G401 (cell line): ENCODE measurements at places on chromosomes 4 and X.

DNA sequence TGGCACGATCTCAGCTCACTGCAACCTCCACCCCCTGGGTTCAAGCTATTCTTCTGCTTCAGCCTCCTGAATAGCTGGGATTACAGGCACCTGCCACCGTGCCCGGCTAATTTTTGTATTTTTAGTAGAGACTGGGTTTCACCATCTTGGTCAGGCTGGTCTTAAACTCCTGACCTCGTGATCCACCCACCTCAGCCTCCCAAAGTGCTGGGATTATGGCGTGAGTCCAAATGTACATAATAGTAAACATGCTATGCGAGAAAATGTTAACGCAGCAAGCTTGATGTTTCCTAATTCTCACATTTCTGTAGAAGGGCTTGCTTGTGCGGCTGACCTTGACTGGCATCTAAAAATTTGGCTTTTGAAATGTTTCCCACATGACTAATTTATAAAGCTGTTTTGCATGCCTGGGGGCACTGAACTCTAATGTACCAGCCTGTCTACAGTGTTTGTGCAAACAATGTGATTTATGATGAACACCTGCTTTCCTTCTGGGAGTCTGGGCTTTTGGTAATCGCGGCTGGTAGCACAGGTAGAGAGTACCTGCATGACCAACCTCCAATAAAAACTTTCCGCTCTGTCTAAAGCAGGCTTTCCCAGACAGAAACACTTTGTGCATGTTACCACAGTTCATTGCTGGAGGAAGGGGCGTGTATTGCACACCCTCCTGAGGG lies 216.8 kb downstream of the IL15 start:
- no peak for DNase-seq

DNA sequence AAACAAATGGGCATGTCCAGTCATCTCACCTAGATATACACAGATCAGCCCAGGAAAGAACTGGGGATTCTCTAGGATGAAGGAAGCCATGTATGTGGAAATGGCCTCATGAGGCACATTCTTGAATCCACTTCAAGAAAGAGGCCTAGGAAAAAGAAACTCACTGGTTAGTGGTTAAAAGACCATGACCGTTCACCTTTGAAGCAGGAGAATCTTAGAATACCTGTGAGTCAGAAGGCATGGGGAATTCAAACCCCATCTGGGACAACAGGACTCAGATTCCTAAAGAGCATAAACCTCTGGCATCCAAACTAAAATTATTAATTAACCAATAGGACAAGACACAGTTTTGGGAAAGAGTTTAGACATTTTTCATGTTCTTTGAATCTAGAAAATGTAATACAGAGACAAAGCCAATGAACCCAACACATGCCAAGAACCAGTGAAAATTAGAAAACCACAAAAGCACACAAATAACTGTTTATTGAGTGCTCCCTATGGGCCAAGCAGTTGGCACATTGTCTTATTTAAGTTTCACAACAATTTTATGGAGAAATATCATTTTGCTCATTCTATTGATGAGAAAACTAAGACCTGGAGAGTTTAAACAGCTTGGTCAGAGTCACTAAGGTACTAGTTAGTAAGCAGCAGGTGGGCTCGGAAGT lies 97.5 kb downstream of the NPNT start:
- no peak for DNase-seq

GRCh38 chrX:78753571-78753970 lies 6.1 kb downstream of the LPAR4 start:
- DNase-seq: no peak

DNA sequence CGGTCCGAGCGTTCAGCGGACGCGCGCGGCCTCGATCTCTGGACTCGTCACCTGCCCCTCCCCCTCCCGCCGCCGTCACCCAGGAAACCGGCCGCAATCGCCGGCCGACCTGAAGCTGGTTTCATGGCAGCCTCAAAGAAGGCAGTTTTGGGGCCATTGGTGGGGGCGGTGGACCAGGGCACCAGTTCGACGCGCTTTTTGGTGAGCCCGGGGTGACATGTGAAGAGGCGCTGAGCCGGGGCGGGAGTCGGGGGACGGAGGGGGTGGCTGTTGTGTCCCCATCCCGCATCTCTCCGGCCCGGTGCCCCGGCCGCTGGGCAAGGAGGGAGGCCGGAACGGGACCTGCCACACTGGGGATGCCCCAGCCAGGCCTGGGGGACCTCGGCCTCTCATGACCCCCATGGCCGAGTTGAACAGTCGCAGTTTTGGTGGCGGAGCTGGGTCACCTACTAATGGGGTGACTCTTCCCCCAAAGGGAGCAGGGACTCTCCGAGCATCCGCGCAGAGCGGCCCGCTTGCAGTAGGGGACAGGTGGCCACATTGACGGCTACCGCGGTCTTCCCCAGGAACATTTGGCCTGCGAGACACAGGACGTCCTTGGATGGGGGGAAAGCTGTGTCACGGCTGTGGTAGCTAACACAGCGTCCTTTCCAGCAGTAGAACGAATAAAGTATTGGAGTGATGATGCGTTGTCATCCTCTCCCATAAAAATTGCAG lies at the start of gene GK:
Gene GK, plus strand, starts transcription at position 9 of the 717 bp plus-strand sequence. Its CDS starts 115 bp downstream, at position 124.
- DNase-seq: peak; percentile 37

- DNase-seq: no peak
These were observed 343.1 kb upstream of the FAM241A start for GRCh38 chr4:111802191-111802590.

DNA sequence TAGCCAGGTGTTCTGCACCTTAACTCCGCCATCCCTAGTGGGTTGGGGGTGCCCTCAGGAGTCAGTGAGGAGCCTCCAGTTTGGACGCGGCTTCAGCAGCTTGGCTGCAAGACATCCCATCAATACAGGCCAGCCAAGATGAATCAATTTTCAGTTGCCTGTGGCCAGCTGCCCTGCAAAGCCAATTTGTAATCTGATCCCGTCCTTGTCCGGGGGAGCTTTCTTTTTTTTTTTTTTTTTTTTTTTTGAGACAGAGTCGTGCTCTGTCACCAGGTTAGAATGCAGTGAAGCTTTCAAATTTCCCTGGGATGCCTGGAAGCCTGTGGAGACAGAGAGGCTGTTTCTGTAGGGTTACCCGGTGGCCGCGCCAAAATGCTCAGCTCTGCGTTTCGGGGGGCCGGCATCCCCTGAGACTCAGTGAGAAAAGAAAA lies 192.5 kb downstream of the ASMT start:
- no peak for DNase-seq

DNA sequence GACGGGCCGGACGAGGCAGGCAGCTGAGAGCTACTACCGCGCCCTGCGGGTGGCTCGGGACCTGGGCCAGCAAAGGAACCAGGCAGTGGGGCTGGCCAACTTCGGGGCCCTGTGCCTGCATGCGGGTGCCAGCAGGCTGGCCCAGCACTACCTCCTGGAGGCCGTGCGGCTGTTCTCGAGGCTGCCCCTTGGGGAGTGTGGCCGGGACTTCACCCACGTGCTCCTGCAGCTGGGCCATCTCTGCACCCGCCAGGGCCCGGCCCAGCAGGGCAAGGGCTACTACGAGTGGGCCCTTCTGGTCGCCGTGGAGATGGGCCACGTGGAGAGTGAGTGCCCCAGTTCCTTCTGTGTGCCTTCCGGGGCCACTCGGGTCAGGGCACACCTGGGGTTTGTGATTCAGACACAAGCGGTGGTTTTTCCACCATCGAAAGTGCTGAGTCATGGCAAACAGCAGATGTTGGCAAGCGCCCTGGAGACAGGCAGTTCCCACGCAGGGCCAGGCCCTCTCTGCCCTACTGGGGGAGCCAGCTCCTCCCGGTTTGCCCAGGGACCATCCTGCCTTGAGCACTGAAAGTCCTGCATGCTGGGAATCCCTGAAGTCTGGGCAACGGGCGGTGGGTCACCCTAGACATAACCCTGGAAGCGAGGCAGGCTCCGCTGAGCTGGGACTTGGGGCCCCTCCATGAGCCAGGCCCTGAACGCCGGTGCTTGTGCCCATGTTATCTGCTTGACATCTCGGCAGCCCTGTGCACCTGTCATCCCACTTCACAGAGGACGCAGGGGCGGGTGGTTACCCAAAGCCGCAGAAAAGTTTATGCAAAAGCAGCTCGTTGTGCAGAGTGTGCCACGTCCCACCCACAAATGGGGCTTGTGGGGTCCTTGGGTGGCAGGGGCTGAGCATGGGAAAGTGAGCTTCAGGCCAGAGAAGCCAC lies 29.5 kb downstream of the SH3TC1 start:
- DNase-seq: peak; percentile 57

DNA sequence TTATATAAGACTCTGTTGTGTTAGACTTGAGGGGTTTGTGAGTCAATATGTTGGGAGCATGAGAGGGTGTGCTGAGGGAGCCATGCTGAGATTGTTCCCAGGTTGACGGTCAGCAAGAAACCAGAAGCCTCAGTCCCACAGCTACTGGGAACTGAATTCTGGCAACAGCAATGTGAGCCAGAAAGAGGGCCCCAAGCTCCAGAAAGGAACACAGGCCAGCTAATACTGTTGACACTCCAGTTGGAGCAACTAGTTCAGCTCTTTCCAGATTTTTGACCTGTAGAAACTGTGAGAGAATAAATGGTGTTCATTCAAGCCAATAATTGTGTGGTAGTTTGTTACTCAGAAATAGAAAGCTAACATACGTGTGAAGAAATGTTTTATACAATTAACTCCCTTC lies 17.1 kb downstream of the ADH1A start:
- DNase-seq: no peak

DNA sequence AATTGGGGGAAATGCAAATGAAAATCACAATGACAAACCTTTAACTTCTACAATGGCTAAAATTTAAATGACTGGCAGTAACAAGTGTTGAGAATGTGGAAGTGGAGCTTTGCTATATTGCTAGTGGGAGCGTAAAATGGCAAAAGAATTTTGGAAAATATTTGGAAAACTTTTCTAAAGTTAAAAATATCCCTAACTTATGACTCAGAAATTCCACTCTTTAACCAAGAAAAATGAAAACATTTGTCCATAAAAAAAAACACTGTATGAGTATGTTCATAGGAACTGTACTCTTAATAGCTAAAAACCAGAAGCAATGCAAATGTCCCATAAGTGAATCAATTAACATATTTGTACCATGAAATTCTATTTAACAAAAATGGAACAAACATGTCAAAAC lies 3.6 kb downstream of the TBCK start:
- DNase-seq: no peak

DNA sequence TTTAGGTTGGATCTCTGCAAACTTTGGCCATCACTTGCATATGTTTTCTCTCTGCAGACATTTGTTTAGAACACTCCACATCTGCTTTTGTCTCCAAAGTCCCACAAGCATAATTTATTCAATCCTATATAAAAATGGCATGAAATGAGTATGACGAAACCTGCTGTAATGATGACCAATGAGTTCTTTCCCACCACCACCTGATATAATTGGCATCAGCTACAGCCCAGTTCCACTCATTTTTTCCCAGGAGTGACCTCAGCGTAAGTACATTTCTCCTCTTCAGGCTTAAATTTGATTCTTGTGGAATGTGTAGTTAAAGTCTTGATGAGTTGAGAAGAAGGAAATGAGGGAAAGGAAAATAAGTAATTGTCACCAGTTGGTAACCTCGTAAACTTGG lies 205.1 kb downstream of the AWAT2 start:
- DNase-seq: no peak

- no peak for DNase-seq
These were observed 35.9 kb downstream of the ANTXR2 start for GRCh38 chr4:80036949-80037685.

DNA sequence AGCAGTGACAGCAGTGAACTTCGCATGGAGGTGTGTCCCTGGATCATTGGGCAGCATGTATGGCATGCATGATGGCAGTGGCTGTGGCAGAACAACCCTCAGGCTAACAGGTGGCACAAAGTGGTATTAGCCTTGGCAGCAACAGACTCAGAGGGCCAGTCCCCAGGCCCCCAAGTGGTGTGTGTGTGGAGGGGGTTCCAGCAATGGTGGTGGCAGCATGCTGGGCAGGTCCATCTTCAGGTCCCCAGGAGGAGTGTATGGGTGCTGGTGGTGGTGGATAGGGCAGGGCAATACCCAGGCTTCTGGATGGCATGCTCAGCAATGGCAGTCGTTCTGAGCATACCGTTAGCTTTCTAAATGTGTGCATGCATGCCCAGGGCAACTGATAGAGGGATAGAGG lies 923.7 kb downstream of the PDHA2 start:
- no peak for DNase-seq

GRCh38 chrX:12403474-12404082 lies 265.3 kb downstream of the FRMPD4 start:
- no peak for DNase-seq

DNA sequence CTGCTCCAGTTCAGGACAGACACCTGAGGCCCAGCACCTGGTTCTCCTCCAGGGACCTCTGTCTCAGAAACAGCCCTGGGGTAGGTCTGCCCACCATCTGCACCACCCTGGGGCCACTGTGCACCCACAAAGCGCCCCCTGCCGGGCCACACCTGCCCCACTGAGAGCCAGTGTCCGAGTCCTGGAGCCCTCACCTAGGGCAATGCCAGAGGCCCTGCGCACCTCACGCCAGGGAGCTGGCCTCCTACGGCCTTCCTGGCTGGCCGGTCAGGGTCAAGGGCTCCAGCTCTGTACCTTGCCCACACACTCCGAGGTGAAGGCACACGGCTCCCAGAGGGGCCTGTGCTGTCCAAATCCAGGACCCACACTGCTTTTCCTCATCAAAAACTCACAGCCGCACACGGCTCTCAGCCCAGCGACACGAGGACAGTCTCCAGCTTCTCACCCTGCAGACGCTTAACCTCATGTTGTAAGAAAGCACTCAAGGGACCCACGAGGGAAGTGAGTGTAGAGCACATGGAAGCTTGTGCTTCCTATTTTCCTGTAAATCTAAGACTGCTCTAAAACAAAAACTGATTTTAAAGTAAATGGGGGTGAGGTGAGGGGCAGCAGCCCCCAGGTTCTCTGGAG lies 5.4 kb downstream of the CTBP1 start:
- peak; percentile 21 for DNase-seq

- DNase-seq: no peak
These were observed 124.9 kb upstream of the GUCY1A1 start for GRCh38 chr4:155541716-155542115.

DNA sequence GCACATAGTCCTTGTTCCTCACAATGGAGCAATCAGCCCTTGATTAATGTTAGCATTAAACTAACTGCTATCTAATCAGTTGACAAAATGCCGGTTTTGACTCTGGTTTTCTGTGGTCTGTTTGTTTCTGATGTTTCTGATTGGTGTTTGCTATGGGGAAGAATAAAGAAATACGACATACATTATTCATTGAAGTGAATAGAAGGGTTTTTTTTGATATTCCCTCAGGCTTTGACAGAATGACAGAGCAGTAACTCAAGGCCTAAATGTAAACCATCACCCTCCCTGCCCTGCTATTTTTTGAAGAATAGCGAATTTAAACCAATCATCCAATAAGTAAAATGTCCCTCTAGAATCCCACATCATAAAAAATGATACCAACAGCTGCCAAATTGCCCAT lies 65.5 kb upstream of the HS3ST1 start:
- no peak for DNase-seq

DNA sequence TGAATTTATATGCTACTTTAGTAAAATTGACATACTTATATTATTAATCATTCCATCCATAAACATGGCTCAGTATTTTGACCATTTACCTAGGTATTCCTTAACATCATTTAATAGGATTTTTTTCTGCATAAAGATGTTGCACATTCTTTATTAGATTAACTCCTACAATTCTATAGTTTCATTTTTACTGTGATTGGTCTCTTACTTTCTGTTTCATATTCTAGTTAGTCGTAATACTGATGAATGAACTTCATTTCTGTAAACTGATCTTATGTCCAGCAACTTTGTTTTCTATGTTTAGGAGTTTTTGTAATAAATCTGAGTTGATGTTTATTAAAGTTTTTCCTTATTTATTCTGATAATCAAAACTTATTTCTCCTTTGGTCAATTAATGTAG lies 278.2 kb upstream of the CXXC4 start:
- DNase-seq: no peak
